ENCODE measurements at places on chromosomes 12 and 14.

GRCh38 chr12:51661836-51662235, 70.8 kb downstream of the SCN8A start:
- DNase-seq: peak; percentile 35

DNA sequence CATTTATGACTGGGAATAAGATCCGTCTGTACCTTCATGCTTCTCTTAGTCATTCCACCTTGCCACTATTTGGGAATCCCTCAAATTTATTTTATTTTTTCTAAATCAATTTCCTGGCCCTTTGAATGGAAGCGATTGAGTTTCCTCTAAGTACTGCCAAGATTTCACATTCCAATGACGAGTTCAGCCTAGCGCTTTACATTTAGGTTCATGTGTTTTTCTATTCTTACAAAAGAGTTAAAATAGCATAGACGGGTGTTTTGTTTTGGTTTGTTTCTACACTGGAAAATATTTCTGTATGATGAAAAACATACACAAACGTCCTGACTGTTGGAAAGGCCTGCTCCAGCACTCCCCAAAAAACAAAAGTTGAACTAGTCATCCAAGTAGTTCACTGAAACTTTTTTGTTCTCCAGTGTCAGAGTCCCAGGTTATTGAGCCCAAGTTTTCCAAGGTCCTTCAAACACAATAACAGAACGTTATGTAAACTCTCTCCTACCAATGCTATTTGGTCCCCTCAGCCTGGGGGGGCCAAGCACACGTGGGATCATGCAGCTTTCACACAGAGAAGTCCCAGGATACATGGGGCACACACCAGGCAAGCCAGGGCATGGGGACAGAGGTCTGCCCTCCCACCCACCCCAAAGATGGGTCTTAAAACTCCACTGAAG, 74.8 kb upstream of the FOXN3 start:
- no peak for DNase-seq

DNA sequence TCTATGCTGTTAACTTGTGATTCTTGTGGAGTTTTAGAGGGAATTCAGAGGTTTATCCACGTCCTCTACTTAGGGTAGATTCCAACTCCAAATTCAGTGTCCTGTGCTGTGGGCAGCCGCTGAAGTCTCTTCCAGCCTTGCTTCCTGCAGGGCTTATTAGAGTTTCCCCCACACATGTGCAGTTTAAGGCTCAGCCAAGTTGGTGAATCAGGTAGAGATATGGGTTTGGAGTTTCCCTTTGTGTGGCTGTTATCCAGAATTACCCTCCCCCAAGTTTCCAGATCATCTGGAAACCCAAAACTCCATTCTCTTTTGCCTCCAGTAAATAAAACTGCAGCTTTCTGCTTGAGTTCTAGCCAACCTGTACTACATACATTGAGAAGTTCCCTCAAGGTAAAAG, 853.7 kb downstream of the GALC start:
- no peak for DNase-seq

GRCh38 chr12:93358058-93358457, 19.7 kb upstream of the NUDT4 start:
- DNase-seq: no peak

DNA sequence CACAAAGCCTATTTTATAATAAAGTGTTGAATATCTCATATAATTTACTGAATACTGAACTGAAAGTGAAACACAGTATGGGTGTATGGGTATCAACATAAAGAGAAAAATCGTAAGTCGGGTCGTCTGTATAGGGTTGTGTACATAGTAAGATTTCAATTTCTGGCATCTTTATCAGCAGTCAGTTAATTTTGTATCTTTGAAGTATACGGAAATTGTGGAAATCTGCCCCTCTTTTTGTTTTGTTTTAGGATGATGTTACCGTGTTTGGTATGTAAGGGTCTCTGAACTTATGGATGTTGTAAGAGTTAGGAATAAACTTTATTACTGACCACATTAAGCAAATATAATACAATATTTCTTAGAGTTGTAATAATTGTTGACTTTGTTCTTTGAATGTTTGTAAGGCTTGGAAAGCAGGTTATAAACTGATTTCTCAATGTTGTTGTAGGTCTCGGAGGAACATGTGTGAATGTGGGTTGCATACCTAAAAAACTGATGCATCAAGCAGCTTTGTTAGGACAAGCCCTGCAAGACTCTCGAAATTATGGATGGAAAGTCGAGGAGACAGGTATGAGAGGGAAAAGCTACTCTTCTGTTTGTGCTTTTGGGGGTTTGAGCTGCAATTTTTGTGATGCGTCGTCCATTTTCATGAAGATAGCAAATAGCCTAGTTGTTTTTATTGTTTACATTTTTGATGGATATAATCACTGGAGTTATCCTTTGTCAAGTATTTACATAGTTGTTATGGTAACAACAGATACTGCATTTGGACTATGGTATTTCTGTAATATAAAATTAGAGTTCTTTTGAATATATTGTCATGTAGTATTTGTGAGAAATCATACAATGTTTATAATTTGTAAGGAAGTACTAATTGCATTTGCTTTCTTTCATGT, 12.0 kb downstream of the EID3 start:
- DNase-seq: no peak

- no peak for DNase-seq
Observed at GRCh38 chr14:44168566-44168965, 338.5 kb downstream of the FSCB start.

DNA sequence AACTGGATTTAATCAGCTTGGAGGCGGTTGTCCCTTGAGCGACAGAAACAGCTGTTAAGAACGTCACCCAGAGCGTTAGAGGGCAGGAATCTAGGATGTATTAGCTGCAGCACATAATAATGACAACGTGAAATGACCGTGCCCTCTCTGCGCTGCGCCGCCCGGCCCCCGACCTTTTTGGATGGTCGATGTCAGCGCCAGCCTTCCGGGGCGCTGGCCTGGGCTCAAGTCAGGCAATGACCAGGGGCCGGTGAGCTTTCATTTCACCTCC, 427 bp upstream of the TMEM120B start:
- peak; percentile 61 for DNase-seq

All from cerebellar cortex (tissue), 1 donor.